ENCODE measurements at places on chromosomes 12 and 14.

GRCh38 chr12:97560350-97560749 lies 97.7 kb downstream of the RMST start:
- H3K4me1 ChIP-seq, result no peaks in the 10 kb centered on the region
- H3K36me3 ChIP-seq, result no peaks in the 10 kb centered on the region
- H3K27me3 ChIP-seq, result no peaks in the 10 kb centered on the region
- no peak for DNase-seq
- no peak overlapping the region for H3K4me3 ChIP-seq

GRCh38 chr12:23559268-23559753 lies 390.2 kb downstream of the SOX5 start:
- H3K36me3 ChIP-seq, result no peaks in the 10 kb centered on the region
- no peaks in the 10 kb centered on the region for H3K4me1 ChIP-seq
- no peaks in the 10 kb centered on the region for H3K27me3 ChIP-seq
- no peak for DNase-seq
- no peak overlapping the region for H3K27ac ChIP-seq

DNA sequence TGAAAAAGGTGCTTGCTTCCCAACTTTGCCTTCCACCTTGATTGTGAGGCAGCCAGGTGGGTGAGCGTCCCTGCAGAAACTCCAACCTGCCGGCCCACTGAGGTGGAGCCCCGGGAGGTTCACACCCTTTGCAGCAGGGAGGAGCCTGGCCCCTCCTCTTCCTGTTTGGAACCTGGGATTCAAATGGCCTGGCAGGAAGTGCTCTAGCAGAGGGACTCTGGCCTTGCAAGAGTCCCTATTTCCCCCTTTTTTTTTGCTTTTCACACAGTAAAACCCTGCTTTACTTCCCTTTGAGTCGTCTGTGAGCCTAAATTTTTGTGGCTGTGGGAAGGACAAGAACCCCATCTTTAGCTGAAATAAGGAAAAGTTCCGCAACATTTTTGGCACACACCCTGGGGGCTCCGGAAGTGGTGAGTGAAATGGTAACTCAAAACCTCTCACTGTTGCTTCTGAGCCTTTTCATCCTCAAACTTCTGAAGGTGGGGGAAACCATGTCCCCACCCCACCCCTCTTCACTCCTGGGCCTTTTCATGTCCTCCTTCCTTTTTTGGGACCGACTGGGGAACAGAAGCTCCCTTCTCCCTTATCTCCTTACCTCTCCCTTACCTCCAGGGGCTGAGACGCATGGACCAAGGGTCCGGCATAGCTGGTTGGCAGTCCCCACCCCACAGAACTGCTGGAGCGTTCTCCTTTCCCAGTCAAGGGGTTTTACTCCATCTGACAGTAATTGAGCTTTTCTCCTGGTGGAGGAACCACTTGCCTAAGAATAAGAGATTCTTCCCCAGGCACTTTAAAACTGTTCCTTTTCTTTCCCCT lies 102.0 kb downstream of the KCNMB4 start:
- H3K4me3 ChIP-seq, result no peak overlapping the region
- H3K4me1 ChIP-seq, result no peaks in the 10 kb centered on the region
- H3K36me3 ChIP-seq, result no peaks in the 10 kb centered on the region
- H3K27me3 ChIP-seq, result no peaks in the 10 kb centered on the region
- no peak for DNase-seq

GRCh38 chr12:63836936-63837335 lies 7.6 kb upstream of the SRGAP1 start:
- H3K4me3 ChIP-seq, result no peak overlapping the region
- no peaks in the 10 kb centered on the region for H3K27me3 ChIP-seq
- no peak for DNase-seq
- H3K36me3 ChIP-seq, result no peaks in the 10 kb centered on the region
- H3K27ac ChIP-seq, result no peak overlapping the region

GRCh38 chr12:108744021-108744897 lies 12.9 kb upstream of the CORO1C start:
- H3K27ac ChIP-seq, result no peak overlapping the region
- H3K27me3 ChIP-seq, result no peaks in the 10 kb centered on the region
- no peaks in the 10 kb centered on the region for H3K36me3 ChIP-seq
- DNase-seq, result no peak
- H3K4me3 ChIP-seq, result no peak overlapping the region

Measured in SJSA1 (cell line).